ENCODE measurements at places on chromosomes 2 and 18.

DNA sequence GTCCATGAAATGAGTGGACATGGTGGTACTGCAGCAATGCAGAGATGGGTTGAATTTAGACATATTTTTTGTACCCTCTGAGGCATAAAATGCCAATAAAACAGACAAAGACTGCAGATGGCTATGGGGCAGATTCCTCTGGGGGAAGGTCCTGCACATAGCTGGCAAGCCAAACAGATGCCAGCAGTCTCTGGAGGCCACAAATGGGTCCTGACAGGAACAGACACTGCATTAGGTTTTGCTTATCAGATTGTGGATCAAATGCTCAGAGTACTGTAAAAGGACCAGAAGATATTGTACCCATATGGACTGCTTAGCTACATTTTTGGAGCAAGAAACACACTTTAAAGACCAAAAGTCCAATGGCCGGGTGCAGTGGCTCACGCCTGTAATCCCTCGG is 40.9 kb upstream of the ORC2 start:
- DNase-seq = no peak

DNA sequence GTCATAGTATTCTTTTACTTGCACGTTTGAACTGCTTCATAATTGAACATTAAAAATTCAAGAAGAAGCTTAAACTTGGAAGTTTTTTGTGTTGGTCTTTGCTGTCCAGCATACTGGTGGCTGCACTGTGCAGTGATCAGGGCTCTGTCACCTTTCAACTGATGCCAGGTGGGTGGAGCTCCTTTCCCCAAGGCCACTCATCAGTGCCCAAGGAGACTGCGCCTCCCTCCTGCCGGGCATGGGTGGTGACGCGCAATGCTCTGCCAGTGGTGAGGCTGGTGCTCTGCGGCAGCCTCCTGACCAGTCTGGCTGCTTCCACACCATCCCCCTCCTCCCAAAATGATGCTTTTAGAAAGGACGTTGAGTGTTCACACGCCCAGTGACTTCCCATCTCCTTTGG is 16.0 kb upstream of the LDLRAD4 start:
- DNase-seq = no peak

DNA sequence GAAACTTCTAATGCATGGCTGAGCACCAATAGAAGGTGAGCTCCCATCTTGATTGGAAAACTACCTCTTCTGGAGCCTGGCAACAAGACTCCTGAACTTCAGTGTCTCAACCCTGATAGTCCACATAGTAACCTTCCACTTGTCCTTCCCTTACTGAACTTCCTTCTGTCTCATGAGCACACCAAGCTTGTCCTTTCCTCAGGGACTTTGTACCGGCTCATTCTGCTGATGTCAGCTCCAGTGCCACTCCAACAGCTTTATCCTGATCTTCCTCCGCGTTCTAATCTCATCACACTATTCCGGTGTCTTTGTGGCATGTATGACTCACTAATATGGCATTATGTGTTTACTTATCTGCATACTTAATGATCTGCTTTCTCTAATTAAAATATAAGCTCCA is 862.0 kb upstream of the ID2 start:
- no peak for DNase-seq

- DNase-seq = no peak
Measured at GRCh38 chr18:79395308-79395640, 456 bp upstream of the NFATC1 start.

DNA sequence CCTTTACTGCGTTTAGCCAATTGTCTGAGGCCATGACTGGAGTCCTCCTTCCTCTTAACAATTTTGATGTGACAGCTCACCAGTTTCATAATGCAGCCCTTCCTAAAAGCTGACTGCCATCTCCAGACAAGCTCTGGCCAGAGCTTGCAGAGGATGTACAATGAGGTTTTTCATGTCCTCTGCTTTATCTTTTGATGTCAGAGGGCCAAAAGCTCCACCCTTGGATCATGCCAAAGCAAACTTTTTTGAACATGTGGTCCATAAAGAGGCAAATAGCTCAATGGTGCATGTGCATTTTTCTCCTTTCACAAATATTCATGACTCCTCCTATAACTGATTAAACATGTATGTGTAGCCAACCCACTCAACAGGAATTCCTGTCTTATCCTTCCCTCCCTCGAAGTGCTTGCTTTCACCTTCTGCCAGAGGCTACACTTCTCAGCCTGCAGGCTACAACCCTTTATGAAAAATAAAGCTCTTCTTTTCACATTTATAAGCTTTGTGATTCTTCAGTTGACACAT is 266.2 kb downstream of the FBXO15 start:
- DNase-seq = no peak

DNA sequence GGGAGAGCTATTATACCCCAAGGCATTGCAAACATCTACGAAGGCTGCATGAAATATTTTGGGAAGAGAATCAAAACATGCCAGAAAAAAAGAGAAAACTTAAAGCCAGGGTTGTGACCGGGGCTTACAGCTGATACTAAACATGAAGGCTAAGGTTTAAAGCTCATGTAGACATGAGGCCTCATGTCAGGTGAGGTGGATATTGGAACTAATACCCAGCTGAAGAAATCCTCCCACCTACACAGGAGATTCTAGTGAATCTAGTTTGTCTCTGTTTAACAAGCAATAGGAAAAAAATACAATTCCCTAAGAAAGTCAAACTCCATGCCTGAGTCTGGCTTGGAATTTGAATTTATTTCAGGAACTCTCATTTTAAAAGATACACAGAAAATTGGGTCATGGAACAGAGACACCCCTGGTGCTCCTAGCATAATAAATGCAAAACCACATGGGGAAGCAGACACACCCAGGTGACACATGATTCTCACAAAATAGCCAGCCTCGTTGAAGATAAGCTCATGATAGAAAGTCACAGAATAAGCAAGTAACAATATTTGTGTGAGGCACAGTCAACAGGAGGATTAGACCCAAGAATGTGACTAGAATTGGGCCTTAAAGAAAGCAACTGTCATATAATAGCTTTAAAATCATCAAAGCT is 42.2 kb downstream of the UPP2 start:
- DNase-seq = no peak

Measured in GM10248 (cell line).